ENCODE measurements at places on chromosomes 12 and 14.

GRCh38 chr12:24561882-24562770, 386.8 kb downstream of the BCAT1 start:
- DNase-seq: no peak

- DNase-seq: no peak
Observed at GRCh38 chr12:7120166-7120565, 8.5 kb downstream of the RBP5 start.

DNA sequence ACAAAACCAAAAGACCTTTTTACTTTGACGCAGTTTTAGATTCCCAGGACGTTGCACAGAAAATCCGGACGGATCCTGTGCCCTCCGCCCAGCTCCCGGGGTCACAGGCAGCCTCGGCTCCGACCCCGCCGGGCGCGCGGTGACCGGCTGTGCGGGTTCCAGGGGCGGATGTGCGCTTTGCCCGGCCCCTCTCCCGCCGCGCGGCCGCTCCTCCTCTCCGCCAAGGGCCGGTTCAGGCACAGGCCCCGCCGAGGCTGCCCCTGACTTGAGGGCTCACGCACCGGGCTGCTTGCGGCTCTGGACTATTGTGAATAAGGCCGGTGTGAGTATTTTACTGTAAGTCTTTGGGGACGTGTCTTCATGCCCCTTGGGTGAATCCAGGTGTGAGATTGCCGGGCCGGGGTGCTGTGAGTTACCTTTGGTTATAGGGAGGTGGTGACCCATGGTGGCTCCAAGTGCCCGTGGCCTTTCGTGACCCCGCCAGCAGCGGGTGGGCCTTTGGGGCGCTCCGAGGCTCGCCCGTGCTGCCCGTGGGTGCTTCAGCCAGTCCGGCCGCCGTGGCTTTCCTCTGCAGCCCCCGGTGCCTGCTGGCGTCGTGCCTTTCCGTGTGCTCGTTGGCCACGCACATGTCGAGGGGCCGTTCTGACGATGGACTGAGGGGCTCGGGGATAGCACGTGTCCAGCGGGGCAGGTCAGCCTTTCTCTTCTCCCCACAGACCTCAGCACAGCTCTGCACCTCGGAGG, 45.9 kb downstream of the NOC4L start:
- no peak for DNase-seq

GRCh38 chr14:23665302-23666016, 29.3 kb downstream of the DHRS2 start:
- DNase-seq: no peak

GRCh38 chr14:51981218-51981854, 8.0 kb upstream of the RTRAF start:
- no peak for DNase-seq

- DNase-seq: no peak
Observed at GRCh38 chr12:63124778-63125177, 26.2 kb downstream of the AVPR1A start.

DNA sequence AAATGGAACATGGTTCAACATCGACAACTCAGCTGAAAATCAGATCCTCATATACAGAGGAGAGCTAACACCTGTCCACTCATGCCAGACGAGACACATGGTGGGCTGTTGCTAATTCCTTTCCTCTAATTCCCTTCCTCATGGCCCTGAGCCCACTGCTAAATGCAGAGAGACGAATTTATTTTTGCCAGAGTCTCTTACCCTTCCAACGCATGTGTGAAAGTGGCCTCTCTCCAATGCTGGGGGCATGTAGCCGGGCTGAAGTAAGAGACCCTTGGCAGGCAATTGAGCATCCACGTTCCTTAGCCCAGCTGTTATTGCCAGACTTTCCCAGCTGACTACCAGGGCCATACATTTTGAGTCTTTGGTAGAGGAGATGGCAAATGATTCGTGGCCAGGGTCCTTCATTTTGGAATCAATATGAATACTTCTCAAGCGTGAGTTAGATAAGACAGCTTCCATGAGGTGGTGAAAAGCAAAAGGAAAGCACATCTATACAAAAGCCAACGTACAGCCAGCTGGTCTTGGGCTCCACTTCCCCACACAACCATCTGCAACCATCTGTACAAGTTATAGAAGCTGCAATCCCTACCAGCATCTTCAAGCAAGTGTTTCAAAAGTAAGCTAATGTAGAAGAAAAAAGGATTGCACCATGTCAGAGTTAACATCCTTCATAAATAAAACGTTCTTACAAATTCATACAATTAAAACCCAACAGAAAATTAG, 28.6 kb downstream of the CORO1C start:
- no peak for DNase-seq
